NAMALWA (cell line): ENCODE measurements at places on chromosomes 4 and X.

- no peak for DNase-seq
Observed at GRCh38 chr4:128315756-128316520, 28.3 kb upstream of the PGRMC2 start.

GRCh38 chrX:152932144-152932543, 34.3 kb downstream of the ZNF185 start:
- DNase-seq = no peak

DNA sequence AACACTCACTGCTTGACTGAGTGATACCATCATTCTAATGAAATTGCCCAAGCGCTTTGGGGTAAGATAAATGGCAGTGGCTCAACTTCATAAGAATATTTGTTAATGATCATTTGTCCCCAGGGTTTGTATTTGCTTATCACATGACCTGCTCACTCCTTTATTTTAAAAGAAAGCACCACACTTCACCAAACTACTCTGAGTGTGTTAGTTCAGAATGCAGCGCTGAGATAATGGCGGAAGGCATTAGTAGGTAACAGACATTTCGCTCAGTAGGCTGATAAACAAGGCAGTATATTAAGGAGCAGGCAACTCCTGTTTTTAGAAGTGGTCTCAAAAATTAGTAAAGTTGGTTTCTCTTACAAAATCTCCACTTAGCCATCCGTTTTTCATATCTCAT, 1.6 kb downstream of the SNX25 start:
- peak; percentile 36 for DNase-seq

DNA sequence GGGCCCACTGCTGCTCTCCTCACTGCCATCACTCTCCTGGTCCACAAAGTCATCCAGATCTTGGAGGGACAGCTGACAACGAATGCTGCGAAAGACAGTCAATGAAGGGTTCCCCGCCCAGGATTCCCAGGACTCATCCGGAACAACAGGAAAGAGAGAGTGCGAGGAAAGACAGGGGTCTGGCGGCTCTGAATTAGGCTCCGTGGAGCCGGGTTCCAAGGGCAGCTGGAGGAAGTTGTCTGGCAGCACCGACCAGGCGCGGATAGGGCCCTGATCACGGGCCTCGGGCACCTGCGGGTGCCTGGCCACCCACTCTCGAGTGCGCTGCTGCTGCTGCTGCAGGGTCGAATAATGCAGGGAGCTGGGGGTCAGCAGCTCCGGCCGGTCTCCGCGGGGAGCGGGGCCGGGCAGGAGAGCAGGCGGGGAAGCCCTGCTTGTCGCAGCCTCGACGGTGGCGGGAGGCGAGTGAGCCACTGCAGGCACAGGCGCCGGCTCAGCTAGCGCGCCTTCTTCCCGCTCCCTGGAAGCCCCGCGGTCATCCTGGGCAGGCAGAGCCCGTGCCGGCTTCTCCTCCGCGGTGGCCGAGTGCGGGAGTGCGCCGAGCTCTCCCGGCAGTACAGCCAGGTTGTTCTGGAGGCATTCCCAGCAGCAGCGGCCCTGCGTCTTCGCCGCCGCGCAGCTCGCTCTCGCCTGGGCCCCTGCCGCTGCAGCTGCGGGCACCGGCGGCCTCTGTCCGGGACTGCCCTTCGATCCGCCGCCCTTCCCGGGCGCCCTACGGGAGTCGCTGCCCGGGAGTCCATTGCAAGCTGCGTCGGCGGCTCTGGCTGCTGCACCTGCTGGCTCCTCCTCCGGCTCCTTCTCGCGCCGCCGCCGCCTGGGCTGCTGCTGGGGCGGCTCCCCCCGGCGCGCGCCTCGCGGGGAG, 1.1 kb downstream of the SOWAHB start:
- DNase-seq = no peak

DNA sequence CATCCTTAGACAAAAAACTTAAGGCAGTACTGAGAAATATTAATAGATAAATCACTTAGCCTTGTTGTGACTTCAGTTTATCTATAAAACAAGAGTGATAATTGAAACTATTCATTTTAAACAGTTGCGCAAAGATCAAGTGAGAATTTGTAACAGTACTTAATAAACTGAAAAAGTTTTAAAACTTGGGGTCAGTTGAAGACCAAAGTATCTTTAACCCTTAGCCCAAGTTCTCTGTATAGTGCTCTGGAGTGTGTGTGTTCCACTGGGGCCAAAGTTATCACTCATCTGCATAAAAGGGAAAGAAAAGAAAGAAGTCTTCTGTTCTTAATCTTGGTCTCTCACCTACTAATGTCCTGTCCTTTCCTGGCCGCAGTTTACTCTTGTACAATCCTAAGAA, 11.3 kb downstream of the SMIM14 start:
- DNase-seq = no peak

GRCh38 chr4:56414135-56414670, 21.2 kb downstream of the PPAT start:
- no peak for DNase-seq

DNA sequence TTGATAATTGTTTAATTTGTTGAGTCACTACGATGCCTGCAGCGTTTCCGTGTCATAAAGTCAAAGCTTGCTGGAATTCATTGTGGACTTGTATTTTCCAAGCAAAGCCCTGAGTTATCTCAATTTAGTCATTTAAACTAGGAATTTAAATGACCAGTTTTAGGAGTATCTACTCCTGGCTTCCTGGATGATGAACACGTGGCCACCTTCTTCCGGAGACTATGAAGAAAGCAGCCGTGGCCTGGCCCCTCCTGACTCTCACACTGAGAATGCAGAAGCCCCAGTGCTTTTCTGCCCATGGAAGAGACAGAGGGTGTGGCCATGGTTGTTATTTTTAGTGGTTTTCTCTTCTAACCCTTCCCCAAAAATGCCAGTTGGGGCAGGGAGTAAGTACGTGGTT, 250.7 kb upstream of the GATB start:
- no peak for DNase-seq

GRCh38 chrX:39739585-39739984, 358.2 kb downstream of the BCOR start:
- DNase-seq = no peak

DNA sequence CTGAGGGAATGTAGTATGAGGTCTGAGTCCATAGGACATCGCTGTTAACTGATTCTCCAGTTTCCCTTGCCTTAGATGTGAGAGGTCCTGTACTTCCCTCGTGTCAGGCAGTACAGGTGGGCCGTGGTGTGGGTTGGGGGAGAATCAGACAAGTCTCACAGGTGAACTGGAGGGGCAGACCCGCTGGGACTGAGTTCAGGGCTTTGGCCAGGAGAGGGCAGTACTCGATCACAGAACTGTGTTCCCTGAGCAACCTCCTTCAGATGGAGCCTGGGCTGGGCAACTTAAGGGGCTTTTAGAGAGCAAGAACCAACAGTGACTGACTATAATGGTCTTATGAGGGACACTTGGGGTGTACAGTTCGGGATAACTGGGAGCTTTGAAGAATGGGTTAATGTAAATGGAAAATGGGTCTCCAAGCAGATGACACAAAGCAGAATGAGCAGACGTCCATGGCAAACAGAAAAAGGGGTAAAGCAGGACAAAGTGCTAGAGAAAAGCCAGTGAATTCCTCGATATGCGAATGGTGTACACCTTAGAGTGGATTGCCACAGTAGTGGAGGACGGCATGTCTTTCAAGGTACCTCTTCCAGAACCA, 83.6 kb downstream of the CCNG2 start:
- peak; percentile 78 for DNase-seq

DNA sequence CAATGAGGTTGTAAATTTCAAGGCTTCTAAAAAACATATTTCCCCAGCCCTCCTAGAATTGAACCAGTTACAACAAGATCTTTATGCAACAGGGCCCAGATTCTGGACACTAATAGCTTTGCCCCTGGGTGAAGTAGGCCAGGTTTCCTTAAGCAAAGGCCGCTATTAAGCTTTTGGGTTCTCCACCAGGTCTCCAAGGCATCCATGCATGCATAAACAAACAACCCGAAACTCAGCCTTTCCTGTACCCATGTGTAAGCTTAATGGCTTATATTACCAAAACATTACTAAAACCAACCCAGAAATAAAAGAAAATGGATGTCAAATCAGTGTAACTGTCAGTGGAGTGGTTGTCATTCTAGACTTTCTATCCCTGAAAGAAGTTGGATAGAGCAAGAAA, 137.1 kb downstream of the ARHGAP6 start:
- no peak for DNase-seq

GRCh38 chrX:77346859-77347258, 100.3 kb upstream of the FGF16 start:
- DNase-seq = no peak

GRCh38 chr4:119750771-119751170, 122.2 kb upstream of the PDE5A start:
- DNase-seq = no peak

- DNase-seq = no peak
Observed at GRCh38 chr4:54779036-54779435, 121.3 kb downstream of the KIT start.

- peak; percentile 70 for DNase-seq
Observed at GRCh38 chr4:40656201-40656863, 26.7 kb upstream of the RBM47 start.

GRCh38 chr4:64533159-64533558, 123.9 kb upstream of the TECRL start:
- no peak for DNase-seq

DNA sequence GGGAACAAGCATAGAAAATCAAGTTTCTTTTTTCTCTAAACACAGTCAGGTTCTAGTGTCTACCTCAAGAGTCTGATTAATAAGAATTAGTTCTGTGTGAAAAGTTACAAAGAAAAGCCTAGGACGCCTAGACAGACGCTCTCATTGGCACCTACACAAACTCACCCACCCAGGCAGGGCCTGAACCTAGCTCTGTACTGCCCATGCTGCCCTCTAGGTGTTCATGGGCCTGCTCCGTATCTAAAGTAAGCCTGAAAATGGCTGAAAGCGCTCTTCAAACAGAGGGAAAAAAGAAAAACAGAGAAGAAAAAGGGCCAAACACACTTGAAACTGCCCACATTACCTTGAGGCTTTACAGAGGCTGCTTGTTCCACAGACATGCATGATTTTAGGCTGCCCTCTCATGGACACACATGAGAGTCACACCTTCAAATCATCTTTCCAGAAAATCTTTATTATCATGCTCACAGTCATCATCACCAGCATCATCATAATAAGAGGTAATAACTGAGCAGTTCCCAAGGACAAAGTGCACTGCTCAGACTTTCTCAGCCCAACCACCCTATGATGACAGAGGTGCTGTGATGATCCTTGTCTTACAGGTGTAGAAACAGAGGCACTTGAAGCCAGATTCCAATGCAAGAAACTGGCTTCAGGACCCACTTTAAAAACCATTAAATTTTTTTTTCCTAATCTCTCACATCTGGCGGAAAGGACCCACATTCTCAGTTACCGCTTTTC, 49.6 kb downstream of the MAP7D2 start:
- peak; percentile 70 for DNase-seq

- no peak for DNase-seq
Observed at GRCh38 chr4:7403001-7403400, 31.7 kb downstream of the PSAPL1 start.
